Activated naive CD4-positive, alpha-beta T cell (primary cell): ENCODE measurements at places on chromosomes 6 and 20.

GRCh38 chr6:39841923-39842322 is 49.7 kb downstream of the DAAM2 start:
- no peak for DNase-seq

DNA sequence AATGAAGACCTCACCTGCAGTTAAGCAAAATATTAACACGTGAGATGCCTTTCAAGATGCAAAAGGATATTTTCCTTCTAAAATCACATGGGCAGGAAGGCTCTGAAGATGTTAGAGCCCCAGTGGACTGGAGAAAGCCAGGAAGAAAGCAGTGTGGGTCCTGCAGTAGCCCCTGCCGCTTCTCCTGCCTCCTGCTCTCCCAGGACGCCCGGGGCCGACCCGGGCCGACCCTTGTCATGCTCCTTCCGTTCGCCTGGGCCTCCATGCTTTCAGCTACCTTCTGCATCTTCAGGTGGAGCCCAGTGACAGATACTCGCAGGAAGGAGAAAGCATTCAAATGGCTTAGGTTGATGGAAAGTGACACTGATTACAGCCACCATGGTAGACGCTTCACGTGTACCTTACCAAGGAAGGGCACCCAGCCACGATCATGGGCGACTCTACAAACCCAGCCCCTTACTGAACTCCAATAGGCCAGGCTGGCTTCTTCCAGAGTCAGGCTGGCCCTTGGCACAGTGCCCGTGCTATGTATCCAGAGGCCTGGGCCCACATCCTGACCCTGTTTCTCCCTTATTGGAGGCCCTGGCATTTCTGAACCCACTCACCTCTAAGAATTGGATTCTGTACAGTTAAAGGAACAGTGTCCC is 69.0 kb downstream of the TCP11 start:
- no peak for DNase-seq

DNA sequence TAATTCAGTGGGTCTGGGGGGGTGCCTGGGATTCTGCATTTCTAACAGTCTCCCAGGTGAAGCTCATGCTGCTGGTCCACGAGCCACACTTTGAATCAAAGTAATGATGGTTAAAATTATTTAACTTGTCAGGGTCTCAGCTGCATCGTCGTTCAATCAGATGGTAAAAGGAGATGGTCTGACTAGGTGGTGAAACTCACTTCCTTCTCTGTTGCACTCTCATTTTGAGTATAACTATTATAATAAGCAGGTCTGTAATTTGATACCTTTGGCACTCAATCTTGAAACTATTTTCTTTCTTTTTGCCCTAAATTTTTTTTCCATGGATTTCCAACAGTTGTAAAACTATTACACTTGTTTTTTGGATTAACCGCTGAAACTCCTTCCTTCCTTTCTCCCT is 292.5 kb downstream of the FARS2 start:
- no peak for DNase-seq

- DNase-seq, result no peak
These were observed 12.1 kb upstream of the NTSR1 start for GRCh38 chr20:62696434-62696957.

DNA sequence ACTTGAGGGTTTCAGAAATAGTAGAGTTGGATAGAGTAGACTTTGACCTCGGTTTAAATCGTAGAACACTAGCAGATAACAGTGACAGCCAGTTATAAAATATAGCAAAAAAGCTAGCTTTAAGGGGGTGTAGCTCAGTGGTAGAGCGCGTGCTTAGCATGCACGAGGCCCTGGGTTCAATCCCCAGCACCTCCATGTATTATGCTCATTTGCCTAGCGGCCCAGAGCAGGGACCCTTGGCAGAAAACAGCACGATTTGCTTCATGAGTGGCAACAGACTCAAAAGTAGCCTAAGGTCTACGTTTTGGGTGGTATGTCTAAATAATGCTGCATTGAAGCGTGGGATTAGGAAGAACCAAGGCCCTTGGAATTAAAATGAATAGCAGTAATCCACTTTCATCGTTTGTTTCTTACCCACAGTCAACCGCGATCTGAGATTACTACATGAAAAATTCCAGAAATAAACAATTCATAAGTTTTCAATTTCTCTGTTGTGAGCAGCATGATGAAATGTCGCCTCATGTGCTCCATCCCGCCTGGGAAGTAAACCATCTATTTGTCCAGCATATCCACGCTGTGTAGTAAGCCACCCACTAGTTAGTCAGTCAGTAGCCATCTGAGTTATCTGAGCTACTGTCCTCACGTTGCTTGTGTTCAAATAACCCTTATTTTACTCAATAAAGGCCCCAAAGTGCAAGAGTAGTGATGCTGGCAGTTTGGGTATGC is 184.9 kb downstream of the GPX5 start:
- DNase-seq, result no peak

- no peak for DNase-seq
These were observed 468.0 kb downstream of the EPM2A start for GRCh38 chr6:145267076-145267867.

DNA sequence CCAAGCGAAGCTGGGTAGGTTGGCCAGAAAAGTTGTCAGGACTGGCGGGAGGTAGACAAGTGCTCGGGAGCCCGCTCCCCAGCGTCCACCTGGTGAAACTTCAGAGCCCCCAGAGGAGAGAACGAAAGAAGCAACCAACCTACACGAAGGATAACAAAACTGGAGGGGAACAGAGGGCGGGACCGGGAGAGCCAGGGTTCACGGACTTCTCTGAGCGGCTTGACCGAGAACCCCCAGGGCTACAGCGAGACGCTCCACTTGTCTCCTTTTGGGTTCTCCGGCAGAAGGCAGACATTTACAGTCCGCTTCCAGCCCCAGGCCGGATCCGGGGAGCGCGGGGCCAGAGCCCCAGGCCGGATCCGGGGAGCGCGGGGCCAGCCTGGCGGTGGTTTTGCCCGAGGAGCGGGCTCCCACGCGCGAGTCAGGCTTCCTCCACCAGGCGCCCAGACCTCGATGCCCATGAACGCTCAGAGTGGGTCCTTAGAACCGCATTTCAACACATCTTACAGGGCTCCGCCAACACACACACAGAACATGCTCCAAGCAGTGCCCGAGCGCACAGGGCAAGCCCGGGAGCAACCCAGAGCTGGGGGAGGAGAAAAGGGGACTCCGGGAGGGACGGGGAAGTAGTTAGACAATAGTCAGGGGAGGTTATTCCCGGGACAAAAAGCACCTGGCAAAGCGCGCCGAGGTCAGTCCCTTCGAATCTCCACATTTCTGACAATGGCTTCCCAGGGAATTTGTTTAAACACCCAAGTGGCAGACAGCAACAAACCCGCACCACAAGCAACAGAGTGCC is 1.1 kb downstream of the PTPRK start:
- no peak for DNase-seq
